Activated T-helper 2 cell treated with anti-CD3 and anti-CD28 coated beads, Interferon-gamma antibody, Interleukin-2, Interleukin-4, amounts not matched to agents 10 μg/mL and 5 μg/mL and 100 μg/mL, durations not matched to agents 14 hours and 24 hours and 36 hours (primary cell): ENCODE measurements at places on chromosomes 12 and 14.

DNA sequence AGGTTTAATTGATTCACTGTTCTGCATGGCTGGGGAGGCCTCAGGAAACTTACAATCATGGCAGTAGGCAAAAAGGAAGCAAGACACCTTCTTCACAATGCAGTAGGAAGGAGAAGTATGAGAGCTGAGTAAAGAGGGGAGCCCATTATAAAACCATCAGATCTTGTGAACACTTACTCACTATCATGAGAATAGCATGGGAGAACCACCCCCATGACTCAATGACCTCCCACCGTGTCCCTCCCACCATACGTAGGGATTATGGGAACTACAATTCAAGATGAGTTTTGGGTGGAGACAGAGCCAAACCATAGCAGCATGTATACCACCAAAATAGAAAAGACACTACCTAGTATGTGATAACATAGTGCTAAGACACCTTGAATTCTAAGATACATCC, 2.9 kb upstream of the HMGA2 start:
- no peak for DNase-seq

DNA sequence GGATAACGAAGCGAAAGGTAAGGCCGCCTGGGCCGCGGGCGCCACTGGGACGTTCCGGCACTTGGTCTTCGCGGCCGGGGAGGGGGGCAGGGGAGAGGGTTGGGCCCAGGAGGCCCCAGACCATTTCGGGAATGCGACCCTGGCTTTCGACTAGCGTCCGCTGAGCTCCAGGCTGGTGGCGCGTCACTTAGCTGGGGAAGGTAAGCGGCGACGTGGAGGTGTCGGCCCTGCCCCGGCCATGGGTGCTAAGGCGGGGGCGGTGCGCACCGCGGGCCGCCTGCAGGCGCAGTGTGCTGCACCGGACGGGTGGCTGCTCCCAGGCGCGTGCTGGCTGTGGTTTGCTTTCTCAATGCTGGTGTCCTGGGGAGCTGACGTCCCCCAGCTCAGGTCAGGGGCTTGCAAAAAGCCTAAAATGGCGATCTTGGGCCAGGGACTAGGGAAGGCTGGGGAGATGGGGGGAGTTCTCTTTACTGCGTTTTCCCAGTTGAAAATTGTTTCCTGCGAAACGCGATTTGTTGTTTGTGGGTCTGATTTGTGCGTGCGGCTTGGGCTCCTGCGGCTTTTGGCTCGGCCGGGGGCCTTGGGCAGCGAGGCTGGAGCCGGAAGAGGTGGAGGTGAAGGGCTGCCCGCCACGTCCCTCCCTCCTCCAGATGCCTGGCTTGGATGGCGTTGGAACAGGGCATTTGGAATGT, 1.2 kb downstream of the HOXC10 start:
- no peak for DNase-seq

GRCh38 chr12:15602051-15602672, 187.0 kb downstream of the EPS8 start:
- DNase-seq = no peak

DNA sequence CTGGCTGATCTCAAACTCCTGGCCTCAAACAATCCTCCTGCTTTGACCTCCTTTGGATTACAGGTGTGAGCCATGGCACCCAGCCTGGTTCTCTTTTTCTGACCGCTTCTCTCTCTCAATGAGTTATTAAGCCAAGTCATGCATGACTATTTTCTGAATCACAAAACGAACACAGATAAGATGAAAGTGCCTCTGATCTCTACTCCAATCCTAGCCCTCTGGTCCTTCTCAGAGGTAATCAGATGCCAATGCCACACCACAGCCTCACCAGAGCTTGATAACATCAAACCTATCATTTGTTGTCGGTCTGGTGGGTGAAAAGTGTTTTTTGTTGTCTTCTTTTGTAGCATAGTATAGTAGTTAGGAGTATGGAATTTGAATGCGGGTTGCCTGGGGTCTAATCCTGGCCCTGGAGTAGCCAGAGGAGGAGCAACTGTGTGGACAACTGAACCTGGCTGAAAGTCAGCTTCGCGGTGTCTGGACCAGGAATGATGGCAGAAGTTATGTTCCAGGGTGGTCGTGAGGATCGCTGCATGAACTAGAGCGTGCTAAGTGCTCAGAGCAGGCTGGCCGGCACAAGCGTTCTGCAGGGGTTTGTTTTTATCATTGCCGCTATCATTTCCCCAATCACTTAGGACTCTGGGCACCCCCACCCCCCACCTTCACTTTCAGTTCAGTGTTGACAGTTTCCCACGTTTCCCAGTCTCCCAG, 77.9 kb downstream of the SPRING1 start:
- DNase-seq = no peak
